ENCODE measurements at places on chromosomes 5 and 9.

DNA sequence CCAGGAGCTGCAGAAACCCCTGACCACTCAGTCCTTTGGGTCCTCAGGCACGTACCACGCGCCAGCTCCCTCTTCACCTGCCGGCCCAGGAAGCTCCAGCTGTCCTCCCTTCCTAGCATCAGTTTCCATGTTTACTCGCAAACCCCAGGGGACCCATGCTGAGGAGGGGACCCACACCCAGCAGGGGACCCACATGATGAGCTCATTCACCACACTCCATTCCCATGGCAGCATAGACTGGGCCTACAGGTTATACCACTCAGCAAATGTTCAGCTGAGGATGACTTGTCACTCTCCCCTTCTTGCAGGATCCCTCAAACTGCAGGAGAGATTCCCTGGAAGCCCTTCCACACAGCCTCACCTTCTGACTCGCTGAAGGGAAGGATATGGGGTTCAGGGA is 73.5 kb upstream of the GALNT10 start:
- no peak for DNase-seq

DNA sequence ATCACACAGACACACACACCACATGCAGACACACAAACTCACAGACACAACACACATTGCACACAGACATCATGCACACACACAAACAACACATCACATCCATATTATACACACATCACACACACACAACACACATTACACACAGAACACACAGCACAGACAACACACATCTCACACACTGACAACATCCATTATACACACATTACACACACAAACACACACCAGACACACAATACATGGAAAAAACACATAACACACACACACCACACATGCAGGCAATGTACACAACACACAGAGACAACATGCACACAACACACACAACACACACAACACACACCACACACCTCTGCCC is 4.8 kb upstream of the CCDC187 start:
- no peak for DNase-seq

GRCh38 chr9:99746406-99746805 is 75.3 kb upstream of the NR4A3 start:
- no peak for DNase-seq

DNA sequence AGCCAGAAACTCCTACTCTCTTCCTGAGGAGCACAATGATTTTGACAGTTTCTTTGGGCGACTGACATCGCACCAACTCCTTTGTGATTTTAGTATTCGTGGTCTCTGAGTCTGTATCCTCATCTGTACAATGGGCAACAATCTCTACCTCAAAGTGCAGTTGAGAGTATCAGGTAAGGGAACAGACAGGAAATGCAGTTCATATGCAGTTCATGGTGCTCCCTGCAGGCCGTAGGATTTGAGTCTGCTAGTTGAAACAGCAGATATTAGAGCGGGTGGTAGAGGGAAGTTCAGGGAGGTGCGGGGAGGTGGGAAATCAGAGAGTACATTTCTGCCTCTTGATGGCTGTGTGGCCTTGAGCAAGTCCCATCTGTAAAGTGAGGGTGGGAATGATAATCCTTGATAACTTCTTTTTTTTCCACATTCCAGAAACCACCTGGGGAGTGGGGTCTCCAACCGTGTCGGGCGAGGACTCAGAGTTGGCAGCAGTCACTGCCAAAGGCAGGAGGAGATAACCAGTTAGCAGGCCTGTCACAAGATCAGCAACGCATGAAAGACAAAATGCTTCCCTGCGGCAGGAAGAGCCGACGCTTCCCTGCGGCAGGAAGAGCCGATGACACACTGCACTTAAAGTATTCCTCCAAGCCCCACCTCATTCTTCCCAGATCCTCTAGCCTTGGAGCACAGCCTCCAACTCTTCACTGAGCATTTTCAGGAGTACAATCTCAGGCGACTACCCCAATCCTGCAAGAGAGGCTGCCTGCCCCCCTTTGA is 6.0 kb upstream of the NEK6 start:
- no peak for DNase-seq

DNA sequence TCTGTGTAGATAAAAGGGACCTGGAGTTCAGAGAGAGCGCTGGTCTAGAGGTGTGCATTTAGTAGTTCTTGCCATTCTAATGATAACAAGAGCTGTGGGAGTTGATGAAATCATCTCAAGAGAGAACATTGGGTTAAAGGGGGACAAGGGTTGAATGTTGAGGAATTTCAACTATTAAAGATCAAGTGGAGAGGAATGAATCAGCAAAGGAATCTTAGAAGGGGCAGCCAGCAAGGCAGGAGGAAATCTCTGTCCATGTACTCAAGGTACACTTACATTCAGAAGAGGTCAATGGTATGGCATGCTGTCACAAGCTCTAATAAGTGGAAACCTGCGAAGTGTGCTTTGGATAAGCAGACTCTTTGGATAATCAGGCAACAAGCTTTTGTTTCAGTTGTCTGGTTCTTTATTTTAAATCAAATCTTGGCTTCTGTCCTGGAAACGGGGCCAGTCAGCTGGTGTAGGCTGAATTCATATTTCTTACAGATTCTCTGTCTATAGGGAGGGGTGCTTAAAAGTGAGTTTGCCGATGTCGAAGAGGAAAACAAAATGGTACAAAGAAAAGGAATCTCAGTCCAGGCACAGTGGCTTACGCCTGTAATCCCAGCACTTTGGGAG is 320.5 kb upstream of the CD180 start:
- no peak for DNase-seq

Data from SHP77 (cell line).